ENCODE measurements at places on chromosomes 4 and X. TPM values are rescaled to one million over a fixed set of nuclear protein-coding genes. Genes with fewer than 3 reads are reported as not detected.

Gene MAN2B2
- total RNA-seq: 18.5 TPM

Gene TLR3
- total RNA-seq: 4.9 TPM

Gene PDK3
- 10.7 TPM for total RNA-seq

Gene RTL5
- total RNA-seq: 2.6 TPM

Gene AFF2
- total RNA-seq: 0.27 TPM

DNA sequence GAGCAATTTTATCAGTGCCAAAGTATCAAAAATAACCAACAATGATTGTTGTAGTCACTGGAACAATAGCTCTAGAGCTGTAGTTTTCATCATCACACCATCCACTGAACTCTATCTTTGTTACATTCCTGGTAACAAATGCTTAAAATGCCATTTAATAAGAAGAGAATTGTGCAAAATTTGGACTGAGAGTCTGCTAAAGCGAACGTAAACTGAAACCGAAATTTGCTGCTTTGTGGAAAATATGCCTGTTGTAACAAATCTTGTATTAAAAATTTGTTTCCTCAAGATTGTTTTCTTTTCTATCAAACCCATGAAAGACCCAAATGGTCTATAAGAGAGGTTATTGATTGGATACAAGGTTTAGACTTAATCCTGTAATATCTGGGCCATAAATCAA lies 109.3 kb upstream of the TECRL start:
- DNase-seq: no peak

- no peak for DNase-seq
Observed at GRCh38 chr4:32884198-32884597, 2164.0 kb downstream of the PCDH7 start.

- no peak for DNase-seq
Observed at GRCh38 chr4:14362385-14362784, 639.9 kb upstream of the CPEB2 start.

- no peak for DNase-seq
Observed at GRCh38 chr4:137647375-137647774, 115.1 kb upstream of the PCDH18 start.

GRCh38 chr4:162101337-162101736 lies 62.5 kb downstream of the FSTL5 start:
- no peak for DNase-seq

DNA sequence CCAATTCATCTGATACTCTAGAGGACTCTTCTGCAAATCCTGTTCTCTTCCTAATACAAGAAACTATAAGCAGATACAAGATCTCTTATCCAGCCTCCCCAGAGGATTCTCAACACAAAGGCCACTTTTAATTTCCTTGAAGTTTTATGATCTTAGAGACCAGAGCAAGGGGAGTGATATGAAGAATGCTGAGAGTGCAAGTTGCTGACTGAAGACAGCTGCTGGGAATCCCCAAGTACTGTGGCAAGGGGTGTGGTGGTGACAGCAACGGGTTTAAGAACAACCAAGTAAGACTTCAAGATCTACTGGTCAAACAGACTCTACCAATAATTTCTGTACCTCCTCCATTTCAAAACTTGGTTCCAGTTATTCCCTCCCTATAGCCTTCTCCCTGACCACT lies 7.0 kb downstream of the AMMECR1 start:
- DNase-seq: no peak

DNA sequence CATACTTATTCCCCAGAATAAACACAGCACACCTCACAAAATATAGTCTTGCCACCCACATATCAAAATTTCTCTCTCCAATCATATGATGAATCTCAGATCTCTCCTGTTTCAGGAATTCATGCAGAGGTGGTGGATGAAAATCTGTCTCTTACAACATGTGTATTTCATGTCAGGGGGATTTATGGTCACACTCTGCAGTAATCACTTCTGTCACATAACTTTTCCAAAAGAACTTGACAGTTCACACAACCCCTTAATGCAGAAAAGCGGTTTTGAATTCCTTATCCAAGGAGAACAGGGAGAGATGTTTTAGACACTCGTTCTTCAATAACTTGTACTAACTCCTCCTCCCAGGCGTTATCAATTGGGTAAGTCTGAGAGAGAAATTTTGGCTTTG lies 180.5 kb upstream of the ETNPPL start:
- DNase-seq: no peak

- no peak for DNase-seq
Observed at GRCh38 chr4:39228377-39228776, 46.0 kb downstream of the WDR19 start.

Measured in left ventricle myocardium inferior (tissue), 1 donor.